ENCODE measurements at places on chromosomes 7 and 10. TPM values are rescaled to one million over a fixed set of nuclear protein-coding genes. Genes with fewer than 3 reads are reported as not detected.

DNA sequence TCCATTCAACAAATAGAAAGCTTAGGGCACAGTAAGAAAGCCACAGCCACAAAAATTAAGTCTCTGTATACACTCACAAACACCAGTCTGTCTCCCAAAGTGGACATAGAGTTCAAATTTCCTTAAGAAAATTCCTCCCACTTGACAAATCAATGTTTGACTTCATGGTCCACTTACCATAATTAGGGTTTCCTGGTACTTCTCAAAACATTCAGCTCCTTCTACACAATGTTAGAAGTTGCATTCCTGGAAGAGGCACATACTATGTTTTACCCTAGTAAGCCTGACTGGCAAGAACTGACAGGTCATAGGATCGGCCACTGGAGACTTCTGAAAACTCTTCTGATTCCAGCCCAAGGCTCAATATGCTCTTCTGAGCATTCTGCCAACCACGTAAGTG lies 70.5 kb downstream of the CPXM2 start:
- no peak overlapping the region for H3K27ac ChIP-seq
- DNase-seq, result no peak
- H3K36me3 ChIP-seq, result no peaks in the 10 kb centered on the region
- H3K27me3 ChIP-seq, result no peaks in the 10 kb centered on the region

DNA sequence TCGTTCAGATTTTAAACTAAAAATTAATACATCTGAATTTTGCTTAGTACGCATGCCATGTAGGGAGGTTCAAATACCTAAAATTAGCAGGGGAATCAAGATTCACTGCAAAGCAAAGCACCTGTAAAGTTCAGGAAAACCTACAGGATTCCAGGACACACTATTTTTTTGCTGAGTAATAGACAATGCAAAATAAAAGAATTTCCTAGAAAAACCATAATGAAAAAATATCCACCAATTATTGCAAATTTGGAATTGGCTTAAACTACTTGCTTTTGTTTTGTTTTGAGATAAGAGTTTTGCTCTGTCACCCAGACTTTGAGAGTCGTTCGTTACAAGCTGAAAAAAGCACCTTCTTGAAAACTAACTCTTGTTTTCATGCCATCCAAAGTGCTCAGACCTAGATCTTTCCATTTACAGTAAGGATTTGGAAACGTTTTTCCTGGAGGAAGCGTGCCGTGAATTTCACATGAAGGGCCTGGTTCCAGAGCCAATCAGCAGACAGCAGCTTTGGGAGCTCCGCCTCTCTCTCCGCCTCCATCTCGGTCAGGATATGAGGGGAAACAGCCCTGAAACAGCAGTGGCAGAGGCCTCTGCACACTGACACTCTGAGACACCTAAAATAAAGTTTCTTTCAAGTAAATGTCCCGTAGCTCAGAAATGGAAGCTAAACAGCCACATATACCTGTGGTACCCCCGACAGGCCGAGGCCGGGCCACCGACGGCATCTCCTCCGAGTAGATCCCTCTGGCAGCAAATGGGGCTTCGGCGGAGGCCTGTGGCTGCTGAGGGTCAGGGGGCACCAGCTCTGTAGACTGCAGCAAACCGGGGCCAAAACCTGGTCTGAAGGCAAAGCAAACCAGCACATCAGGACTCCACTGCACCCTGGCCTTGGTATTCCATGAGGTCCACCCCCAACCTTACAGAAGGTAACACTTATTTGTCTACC lies 45.9 kb upstream of the ATP6V0A4 start:
- no peak overlapping the region for H3K4me3 ChIP-seq
- no peaks in the 10 kb centered on the region for H3K27me3 ChIP-seq
- H3K36me3 ChIP-seq, result no peaks in the 10 kb centered on the region
- H3K27ac ChIP-seq, result no peak overlapping the region
- no peak for DNase-seq
- H3K4me1 ChIP-seq, result no peaks in the 10 kb centered on the region

- H3K27ac ChIP-seq, result no peak overlapping the region
- no peaks in the 10 kb centered on the region for H3K36me3 ChIP-seq
- no peaks in the 10 kb centered on the region for H3K4me1 ChIP-seq
Observed at GRCh38 chr7:40148671-40149070, 13.9 kb downstream of the SUGCT start.

DNA sequence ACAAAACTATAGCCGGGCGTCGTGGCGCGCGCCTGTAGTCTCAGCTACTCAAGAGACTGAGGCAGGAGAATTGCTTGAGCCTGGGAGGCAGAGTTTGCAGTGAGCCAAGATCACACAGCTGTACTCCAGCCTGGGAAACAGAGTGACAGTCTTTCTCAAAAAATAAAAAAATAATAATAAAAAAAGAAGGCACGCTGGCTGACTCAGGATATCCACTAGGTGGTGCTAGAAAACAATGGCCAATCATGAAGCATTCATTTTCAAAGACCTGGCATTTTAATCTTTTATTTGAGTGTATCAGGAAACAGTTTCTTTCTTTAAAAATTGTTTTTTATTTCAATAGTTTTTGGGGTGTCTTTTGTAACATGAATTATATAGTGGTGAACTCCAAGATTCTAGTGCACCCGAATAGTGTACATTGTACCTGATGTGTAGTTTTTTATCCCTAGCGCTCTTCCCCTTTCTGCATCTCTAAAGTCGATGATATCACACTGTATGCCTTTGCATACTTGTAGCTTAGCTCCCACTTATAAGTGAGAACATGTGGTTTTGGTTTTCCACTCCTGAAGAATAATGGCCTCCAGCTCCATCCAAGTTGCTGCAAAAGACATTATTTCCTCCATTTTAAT lies 88.6 kb downstream of the LYZL1 start:
- H3K4me3 ChIP-seq, result no peak overlapping the region
- H3K27ac ChIP-seq, result no peak overlapping the region
- no peaks in the 10 kb centered on the region for H3K4me1 ChIP-seq
- H3K36me3 ChIP-seq, result no peaks in the 10 kb centered on the region
- no peaks in the 10 kb centered on the region for H3K27me3 ChIP-seq
- peak; percentile 7 for DNase-seq

- no peaks in the 10 kb centered on the region for H3K36me3 ChIP-seq
- peak overlapping the region; percentile 98 for H3K27ac ChIP-seq
- H3K27me3 ChIP-seq, result no peaks in the 10 kb centered on the region
- H3K4me3 ChIP-seq, result peak overlapping the region; percentile 59
Observed at GRCh38 chr10:71962901-71963300, 1.3 kb upstream of the CHST3 start.

DNA sequence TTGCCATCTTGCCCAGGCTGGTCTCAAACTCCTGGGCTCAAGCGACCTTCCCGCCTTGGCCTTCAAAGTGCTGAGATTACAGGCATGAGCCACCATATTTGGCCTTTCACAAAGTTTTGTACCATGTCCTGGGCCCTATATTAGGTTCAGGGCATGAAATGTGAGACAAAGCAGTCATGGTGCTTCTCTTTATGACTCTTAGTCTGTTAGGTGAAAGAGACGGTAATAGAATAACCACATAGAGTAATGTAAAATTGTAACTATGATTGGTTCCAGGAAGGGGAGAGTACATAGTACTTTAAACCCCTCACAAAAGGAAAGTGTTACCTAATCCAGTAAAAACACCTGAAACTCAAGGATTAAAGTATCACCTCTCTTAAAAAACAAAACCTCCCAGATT lies 144.7 kb downstream of the SPAG6 start:
- H3K27ac ChIP-seq, result no peak overlapping the region
- no peak for DNase-seq
- H3K27me3 ChIP-seq, result no peaks in the 10 kb centered on the region

GRCh38 chr7:33742521-33742920 lies 162.8 kb upstream of the BMPER start:
- DNase-seq, result no peak

- DNase-seq, result no peak
- H3K27me3 ChIP-seq, result no peaks in the 10 kb centered on the region
- no peaks in the 10 kb centered on the region for H3K36me3 ChIP-seq
- no peak overlapping the region for H3K4me3 ChIP-seq
- no peak overlapping the region for H3K27ac ChIP-seq
- H3K4me1 ChIP-seq, result no peaks in the 10 kb centered on the region
Observed at GRCh38 chr10:66204838-66205237, 721.0 kb upstream of the LRRTM3 start.

DNA sequence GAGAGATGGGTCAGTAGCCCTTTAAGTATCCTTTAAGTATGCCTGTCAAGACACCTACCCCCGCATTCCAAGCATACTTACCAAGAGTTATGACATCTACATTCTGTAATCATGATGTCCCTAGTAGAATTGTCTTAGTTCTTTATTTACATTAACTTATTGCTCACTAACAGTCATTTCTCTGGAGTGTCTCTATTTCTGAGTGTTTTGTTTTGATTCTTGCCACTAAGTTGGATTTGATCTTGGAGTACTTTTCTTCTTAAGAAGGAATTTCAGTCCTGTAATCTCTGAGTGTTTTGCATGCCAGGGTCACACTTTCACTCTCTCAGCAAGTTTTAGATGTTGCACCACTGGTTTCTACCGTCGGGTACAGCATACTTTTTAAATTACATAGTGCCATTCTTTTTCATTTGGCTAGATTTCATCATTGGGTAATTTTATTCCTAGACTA lies 1053.9 kb downstream of the KCNMA1 start:
- no peak overlapping the region for H3K4me3 ChIP-seq
- no peak overlapping the region for H3K27ac ChIP-seq
- no peaks in the 10 kb centered on the region for H3K36me3 ChIP-seq
- peaks cover 18% of the 10 kb centered on the region for H3K4me1 ChIP-seq
- H3K27me3 ChIP-seq, result no peaks in the 10 kb centered on the region

- H3K4me3 ChIP-seq, result no peak overlapping the region
- no peaks in the 10 kb centered on the region for H3K4me1 ChIP-seq
- no peak overlapping the region for H3K27ac ChIP-seq
- no peaks in the 10 kb centered on the region for H3K36me3 ChIP-seq
- no peak for DNase-seq
Observed at GRCh38 chr7:19392246-19392645, 247.0 kb upstream of the FERD3L start.

GRCh38 chr10:112222799-112223198 lies 39.2 kb upstream of the GPAM start:
- H3K4me1 ChIP-seq, result no peaks in the 10 kb centered on the region
- H3K36me3 ChIP-seq, result no peaks in the 10 kb centered on the region

DNA sequence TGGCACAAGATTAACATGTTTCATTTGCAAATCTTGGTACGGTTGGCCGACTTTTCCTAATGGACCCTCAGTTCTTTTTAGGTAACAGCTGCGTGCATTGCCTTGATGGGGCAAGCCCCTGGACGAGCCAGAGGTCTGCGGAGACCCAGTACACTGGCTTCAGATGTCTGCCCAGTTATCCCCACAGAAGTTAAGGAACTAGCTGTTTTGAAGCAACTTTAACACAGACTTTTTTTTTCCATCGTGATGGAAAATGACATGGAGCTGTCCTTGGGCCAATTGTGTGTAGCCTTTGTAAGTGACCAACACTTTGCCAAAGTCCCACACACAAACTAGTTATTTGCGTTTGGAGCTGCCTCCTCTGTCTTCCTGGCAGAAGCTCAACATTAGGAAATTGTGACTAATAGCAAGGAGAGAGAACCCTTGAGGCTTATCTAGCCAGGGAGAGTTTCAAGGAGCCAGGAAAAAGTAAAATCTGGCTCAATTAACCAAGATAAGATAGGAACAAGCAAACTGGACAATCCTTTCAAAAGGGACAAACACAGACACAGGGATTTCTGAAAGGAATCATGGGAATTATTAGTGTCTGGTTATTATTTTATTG lies 99.6 kb upstream of the BMPER start:
- no peak for DNase-seq
- H3K4me1 ChIP-seq, result peaks cover 7% of the 10 kb centered on the region
- no peaks in the 10 kb centered on the region for H3K36me3 ChIP-seq
- H3K4me3 ChIP-seq, result no peak overlapping the region
- H3K27me3 ChIP-seq, result no peaks in the 10 kb centered on the region
- H3K27ac ChIP-seq, result no peak overlapping the region

DNA sequence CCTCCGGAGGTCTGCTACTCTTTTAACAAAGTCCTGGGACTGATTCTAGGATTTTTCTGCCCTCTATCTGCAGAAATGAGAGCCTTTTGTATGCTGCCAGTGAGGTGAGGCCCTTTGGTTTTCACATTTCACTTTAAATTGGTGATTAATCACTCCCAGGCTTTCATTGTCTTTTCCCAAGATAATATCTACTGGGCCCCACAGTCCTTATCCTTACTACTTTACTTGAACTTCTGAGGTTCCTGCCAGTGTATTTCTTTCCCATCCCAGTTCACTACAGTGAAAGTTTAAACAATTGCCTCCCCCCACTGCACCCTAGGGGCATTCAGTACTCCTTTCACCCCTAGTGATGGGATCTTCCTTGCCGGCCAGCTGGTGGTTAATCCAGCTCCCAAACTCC lies 127.4 kb upstream of the INHBA start:
- no peak for DNase-seq
- no peaks in the 10 kb centered on the region for H3K27me3 ChIP-seq
- no peak overlapping the region for H3K4me3 ChIP-seq
- H3K36me3 ChIP-seq, result no peaks in the 10 kb centered on the region
- no peaks in the 10 kb centered on the region for H3K4me1 ChIP-seq

DNA sequence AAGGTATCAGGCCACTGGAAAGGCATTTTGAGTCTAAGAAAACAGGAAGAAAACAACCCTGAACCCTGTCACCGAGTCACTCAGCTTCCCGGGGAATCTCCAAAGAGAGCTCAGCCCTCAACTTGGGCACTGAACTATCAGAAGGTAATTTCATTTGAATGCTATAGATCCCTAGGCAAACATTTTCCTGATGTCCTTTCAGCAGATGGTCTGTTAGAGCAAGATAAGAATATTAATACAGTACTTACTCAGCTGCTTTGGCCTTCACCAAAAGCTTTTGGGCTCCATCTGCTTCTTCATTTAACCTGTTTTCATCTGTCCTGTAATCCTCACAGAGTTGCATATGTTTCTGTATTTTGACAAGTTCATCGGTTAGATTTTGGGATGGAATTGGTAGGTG lies 34.2 kb upstream of the LAMB1 start:
- H3K4me3 ChIP-seq, result no peak overlapping the region
- H3K27me3 ChIP-seq, result no peaks in the 10 kb centered on the region
- H3K4me1 ChIP-seq, result no peaks in the 10 kb centered on the region
- DNase-seq, result no peak
- H3K27ac ChIP-seq, result no peak overlapping the region

DNA sequence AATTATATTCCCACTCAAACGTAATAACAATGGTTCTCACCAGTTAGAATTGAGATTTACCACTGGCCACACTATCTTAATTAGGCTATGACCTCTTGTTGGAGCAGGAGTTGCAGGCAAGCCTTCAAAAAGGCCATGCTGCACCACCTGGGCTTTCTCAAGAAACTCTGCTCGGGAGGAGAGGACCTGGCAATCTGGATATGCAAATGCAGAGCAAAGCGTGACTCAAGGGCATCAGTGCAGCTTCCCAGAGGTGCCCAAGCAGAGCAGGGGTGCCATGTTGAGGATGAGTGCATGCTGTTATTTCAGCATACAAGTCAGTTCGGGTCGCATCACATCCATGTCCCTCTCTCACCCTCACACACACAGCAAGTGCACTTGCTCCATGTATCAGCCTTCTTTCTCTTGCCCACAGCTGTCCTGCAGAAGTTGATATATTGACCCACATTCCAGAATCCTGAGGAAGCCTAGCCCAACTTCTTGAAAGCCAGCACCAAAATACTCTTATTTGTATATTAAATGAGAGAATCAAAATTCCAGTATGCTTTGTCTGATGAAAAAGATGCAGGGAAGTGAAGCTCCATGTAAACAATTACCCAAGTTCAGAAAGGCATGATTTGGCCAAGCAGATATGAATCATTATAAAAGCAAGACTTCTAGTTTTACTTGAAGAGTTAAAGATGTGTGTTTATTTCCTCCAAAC lies 55.7 kb upstream of the IL6 start:
- no peak overlapping the region for H3K27ac ChIP-seq
- no peaks in the 10 kb centered on the region for H3K4me1 ChIP-seq
- no peaks in the 10 kb centered on the region for H3K36me3 ChIP-seq
- H3K27me3 ChIP-seq, result no peaks in the 10 kb centered on the region

MRPS17 gene
- 5.6 TPM for total RNA-seq

PTN gene
- total RNA-seq, result 48.4 TPM

CHN2 gene
- 11.0 TPM for total RNA-seq

SAP25 gene
- 2.9 TPM for total RNA-seq
